ENCODE measurements at places on chromosomes 7 and 10. TPM values are rescaled to one million over a fixed set of nuclear protein-coding genes. Genes with fewer than 3 reads are reported as not detected.

- DNase-seq = no peak
Observed at GRCh38 chr7:111364413-111364812, 197.9 kb downstream of the IMMP2L start.

DNA sequence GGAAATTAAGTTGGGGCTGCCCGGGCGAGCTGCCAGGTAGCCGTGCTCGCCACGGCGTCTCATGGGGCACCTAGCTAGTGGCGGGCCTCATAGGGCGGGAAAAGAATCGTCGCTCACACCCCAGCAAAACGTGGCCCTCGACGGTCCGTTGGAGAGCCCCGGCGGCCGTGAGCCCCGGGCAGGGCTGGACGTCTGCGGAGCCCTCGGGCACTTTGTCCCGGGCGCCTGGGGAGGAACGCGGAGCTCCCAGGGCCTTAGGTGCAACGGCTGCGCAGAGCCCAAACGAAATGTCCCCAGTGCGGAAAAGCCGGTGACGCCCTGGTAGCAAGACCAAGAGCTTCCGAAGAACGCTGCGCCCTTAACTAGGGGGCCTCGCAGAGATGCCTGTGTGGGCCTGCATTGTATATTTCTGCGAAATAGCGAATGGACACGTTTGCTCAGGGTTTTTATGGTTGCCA, 866 bp upstream of the SFMBT2 start:
- no peak for DNase-seq

DNA sequence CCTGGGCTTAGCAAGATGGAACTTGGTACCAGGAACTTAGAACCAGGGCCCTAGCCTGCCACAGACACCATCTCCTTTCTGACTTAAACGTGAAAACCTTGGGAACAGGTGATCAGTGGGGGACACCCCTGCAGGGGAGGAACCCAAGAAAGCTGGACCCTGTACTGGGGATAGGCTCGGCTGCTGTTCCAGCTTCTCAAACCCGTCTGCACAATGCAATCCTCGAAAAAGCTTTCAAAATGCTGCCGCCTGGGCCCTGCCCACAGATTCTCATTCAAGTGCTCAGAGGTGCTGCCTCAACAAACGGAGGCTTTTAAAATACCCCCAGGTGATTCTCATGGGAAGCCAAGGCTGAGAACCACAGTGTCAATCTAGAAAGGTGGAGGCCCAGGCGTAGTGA, 169.7 kb downstream of the ARHGAP21 start:
- DNase-seq = no peak

CALHM2 gene
- 8.4 TPM for polyA plus RNA-seq

ARHGEF35 gene
- 30.6 TPM for polyA plus RNA-seq
